ENCODE measurements at places on chromosomes 2 and 18. TPM values are rescaled to one million over a fixed set of nuclear protein-coding genes. Genes with fewer than 3 reads are reported as not detected.

The C1QL2 gene
- total RNA-seq = not detected

The ERFE gene
- 64.1 TPM for total RNA-seq

The AQP12B gene
- not detected for total RNA-seq

DNA sequence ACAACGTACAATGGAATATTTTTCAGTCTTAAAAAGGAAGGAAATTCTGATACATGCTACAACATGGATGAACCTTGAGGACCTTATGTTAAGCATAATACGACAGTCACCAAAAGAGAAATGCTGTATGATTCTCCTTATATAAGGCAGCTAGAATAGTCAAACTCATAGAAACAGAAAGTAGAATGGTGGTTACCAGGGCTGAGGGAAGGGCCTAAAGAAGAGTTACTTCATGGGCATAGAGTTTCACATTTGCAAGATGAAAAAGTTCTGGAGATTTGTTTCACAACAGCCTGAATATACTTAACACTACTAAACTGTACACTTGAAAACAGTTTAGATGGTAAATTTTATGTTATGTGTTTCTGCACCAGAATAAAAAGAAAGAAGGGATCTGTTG lies 113.3 kb downstream of the GALNT1 start:
- DNase-seq = no peak
